ENCODE measurements at places on chromosomes 7 and 10. TPM values are rescaled to one million over a fixed set of nuclear protein-coding genes. Genes with fewer than 3 reads are reported as not detected.

GATA3 gene
- 17.6 TPM for total RNA-seq

LRRC18 gene
- total RNA-seq, result not detected

H2BK1 gene
- total RNA-seq, result not detected

GRCh38 chr10:93815304-93816096 lies 57.8 kb downstream of the LGI1 start:
- DNase-seq, result no peak
- H3K36me3 ChIP-seq, result no peaks in the 10 kb centered on the region
- H3K4me1 ChIP-seq, result peaks cover 27% of the 10 kb centered on the region
- H3K27ac ChIP-seq, result no peak overlapping the region
- peaks cover 4% of the 10 kb centered on the region for H3K27me3 ChIP-seq
- H3K4me3 ChIP-seq, result no peak overlapping the region

- H3K4me1 ChIP-seq, result peaks cover 23% of the 10 kb centered on the region
- no peaks in the 10 kb centered on the region for H3K36me3 ChIP-seq
- H3K27ac ChIP-seq, result peak overlapping the region; percentile 72
- H3K4me3 ChIP-seq, result no peak overlapping the region
- DNase-seq, result peak; percentile 79
Observed at GRCh38 chr7:82562716-82563404, 119.3 kb upstream of the CACNA2D1 start.

DNA sequence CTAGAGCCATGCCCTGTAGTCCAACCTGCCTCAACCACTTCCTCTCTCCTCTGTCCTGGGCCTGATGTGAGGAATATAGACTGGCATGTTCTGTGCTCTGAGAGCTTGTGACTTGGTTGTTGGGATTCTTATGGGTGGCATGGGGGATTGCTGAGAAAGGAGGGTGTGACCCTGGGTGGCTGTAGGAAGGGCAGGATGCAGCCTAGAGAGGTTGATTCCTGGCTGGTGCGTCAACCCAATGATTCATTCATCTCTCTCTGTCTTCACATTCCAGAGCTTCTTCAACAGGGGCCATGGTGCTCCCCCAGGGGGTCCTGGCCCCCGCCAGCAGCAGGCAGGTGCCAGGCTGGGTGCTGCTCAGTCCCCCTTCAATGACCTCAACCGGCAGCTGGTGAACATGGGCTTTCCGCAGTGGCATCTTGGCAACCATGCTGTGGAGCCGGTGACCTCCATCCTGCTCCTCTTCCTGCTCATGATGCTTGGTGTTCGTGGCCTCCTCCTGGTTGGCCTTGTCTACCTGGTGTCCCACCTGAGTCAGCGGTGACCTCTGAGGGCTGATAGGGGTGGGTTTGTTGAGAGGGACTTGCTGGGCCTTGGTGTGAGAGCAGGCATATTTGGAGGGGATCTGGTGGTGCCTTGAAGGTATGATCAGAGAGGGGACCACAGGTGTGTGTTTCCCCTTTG lies 2.6 kb downstream of the FAM241B start:
- H3K4me1 ChIP-seq, result no peaks in the 10 kb centered on the region
- DNase-seq, result no peak
- no peak overlapping the region for H3K27ac ChIP-seq
- peaks cover 8% of the 10 kb centered on the region for H3K27me3 ChIP-seq
- H3K4me3 ChIP-seq, result no peak overlapping the region

GRCh38 chr7:13104128-13104527 lies 416.7 kb downstream of the ARL4A start:
- no peaks in the 10 kb centered on the region for H3K36me3 ChIP-seq
- no peak overlapping the region for H3K27ac ChIP-seq
- no peaks in the 10 kb centered on the region for H3K4me1 ChIP-seq

DNA sequence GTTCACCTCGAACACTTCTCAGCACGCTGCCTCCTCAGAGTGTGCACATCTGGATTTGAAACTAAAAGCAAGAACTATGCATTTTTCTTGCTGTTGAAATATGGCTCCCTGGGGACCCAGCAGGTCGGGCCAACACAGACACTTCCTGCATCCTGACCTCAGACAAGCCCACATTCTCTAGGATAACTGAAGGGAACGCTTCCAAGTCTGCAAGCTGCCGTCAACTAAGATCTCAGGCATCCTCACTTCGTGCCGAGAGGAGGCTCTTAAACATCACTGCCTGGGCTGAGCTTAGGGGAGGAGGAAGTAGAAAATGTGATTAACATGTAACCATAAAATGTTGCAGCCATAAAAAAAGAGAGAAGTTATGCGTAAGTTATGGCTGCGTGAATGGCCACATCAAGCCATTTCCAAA lies 65.5 kb downstream of the PYROXD2 start:
- no peaks in the 10 kb centered on the region for H3K36me3 ChIP-seq
- no peak overlapping the region for H3K4me3 ChIP-seq
- peak; percentile 98 for DNase-seq
- H3K27ac ChIP-seq, result peak overlapping the region; percentile 44

- H3K27me3 ChIP-seq, result no peaks in the 10 kb centered on the region
- H3K4me3 ChIP-seq, result no peak overlapping the region
- no peak overlapping the region for H3K27ac ChIP-seq
- H3K36me3 ChIP-seq, result no peaks in the 10 kb centered on the region
- no peaks in the 10 kb centered on the region for H3K4me1 ChIP-seq
Observed at GRCh38 chr10:64071218-64071617, 550.0 kb downstream of the REEP3 start.

- H3K27ac ChIP-seq, result no peak overlapping the region
- no peaks in the 10 kb centered on the region for H3K36me3 ChIP-seq
- peaks cover 10% of the 10 kb centered on the region for H3K27me3 ChIP-seq
- peak overlapping the region; percentile 61 for H3K4me3 ChIP-seq
Observed at GRCh38 chr7:28389504-28390395, 22.6 kb upstream of the CREB5 start.

GRCh38 chr10:94101894-94102293 lies 108.2 kb downstream of the PLCE1 start:
- peaks cover 9% of the 10 kb centered on the region for H3K4me1 ChIP-seq
- H3K4me3 ChIP-seq, result no peak overlapping the region
- H3K36me3 ChIP-seq, result no peaks in the 10 kb centered on the region

Measured in astrocyte (in vitro differentiated cells and primary cell).